ENCODE measurements at places on chromosomes 2 and 18.

- no peaks in the 10 kb centered on the region for H3K27me3 ChIP-seq
- no peak overlapping the region for H3K4me3 ChIP-seq
- no peak for DNase-seq
- H3K27ac ChIP-seq = peak overlapping the region; percentile 58
- H3K4me1 ChIP-seq = no peaks in the 10 kb centered on the region
Observed at GRCh38 chr18:5518899-5519371, 24.9 kb downstream of the EPB41L3 start.

DNA sequence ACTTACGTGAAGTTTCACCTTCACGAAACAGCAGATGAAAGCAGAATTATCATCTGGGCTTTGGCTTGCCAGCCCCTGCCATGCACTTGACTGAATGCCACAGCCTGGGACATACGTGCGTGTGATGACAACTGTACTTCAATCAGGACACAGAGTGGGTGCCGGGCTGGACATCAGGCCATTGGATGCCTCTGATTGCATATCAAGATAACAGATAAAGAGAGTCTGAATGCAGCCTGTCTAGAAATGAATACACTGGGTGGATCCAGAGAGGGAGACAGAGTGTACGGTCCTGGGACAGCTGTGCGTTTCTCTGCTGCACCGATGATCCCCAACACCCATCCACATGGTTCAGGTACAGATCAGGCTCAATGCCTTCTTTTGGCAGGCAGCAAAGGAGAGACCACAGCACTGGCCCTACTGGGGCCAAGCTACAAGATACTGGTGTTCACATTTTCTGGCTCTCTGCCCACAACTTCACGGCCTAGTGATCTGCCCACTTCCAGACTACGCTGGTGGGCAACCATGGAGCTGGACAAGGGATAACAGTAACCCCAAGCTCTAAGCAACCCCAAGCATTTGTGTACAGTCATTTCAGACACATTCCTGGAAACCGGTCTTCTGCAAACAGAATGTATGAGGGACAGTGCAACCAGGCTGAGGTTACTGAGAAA, 35.6 kb downstream of the FBLN7 start:
- DNase-seq = no peak
- H3K4me3 ChIP-seq = no peak overlapping the region
- no peaks in the 10 kb centered on the region for H3K4me1 ChIP-seq

GRCh38 chr2:188645986-188646385, 328.2 kb upstream of the COL3A1 start:
- DNase-seq = no peak
- no peaks in the 10 kb centered on the region for H3K36me3 ChIP-seq
- H3K27me3 ChIP-seq = no peaks in the 10 kb centered on the region
- H3K27ac ChIP-seq = no peak overlapping the region
- no peak overlapping the region for H3K4me3 ChIP-seq

GRCh38 chr18:37662099-37662498, 96.5 kb upstream of the CELF4 start:
- no peaks in the 10 kb centered on the region for H3K27me3 ChIP-seq
- H3K36me3 ChIP-seq = no peaks in the 10 kb centered on the region
- H3K4me3 ChIP-seq = no peak overlapping the region
- DNase-seq = no peak
- H3K27ac ChIP-seq = no peak overlapping the region

GRCh38 chr2:234772733-234773060, 179.1 kb upstream of the SH3BP4 start:
- no peaks in the 10 kb centered on the region for H3K4me1 ChIP-seq
- no peaks in the 10 kb centered on the region for H3K36me3 ChIP-seq
- H3K4me3 ChIP-seq = no peak overlapping the region
- no peak overlapping the region for H3K27ac ChIP-seq
- peak; percentile 31 for DNase-seq

DNA sequence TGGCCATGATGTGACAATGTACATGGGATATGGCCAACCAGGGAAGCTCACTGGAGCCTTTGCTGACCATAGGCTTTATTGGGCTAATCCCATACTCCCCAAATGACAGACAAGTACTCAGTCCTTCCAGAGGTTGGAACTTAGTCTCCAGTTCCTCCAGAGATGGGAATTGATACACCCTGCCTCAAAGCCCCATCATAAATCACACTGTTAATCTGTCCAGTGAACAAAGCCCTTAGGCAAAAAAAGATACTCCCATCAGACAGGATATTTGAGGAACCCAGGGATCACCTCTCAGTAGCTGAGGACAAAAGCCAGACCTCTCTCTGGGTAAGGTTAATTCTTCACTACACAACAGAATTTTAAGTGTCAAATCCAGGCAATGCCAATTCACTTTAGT, 247.5 kb upstream of the CDH20 start:
- no peaks in the 10 kb centered on the region for H3K27me3 ChIP-seq
- no peaks in the 10 kb centered on the region for H3K36me3 ChIP-seq
- no peaks in the 10 kb centered on the region for H3K4me1 ChIP-seq
- H3K27ac ChIP-seq = no peak overlapping the region
- no peak for DNase-seq

DNA sequence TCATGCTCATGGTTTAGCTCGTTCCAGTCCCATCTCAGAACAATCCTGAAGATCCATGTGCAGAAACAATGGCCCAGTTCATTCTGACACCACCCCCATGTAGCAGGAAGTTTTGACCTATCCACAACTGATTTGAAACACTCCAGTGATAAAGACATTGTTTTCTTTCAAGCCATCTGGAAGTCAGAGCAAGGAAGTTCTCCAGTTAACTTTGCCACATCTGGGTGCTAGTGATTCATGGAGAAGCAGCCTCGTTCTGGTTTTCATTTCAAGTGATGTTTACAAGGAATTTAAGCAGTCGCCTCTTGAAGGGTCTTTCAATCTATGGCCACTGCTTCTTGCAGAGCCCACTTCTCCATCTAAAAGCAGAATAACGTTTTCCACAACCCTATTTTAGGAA, 36.6 kb upstream of the TWIST2 start:
- no peaks in the 10 kb centered on the region for H3K27me3 ChIP-seq
- H3K27ac ChIP-seq = peak overlapping the region; percentile 8
- H3K4me3 ChIP-seq = no peak overlapping the region
- no peaks in the 10 kb centered on the region for H3K4me1 ChIP-seq
- no peaks in the 10 kb centered on the region for H3K36me3 ChIP-seq

- no peaks in the 10 kb centered on the region for H3K4me1 ChIP-seq
- DNase-seq = no peak
- no peaks in the 10 kb centered on the region for H3K27me3 ChIP-seq
- no peak overlapping the region for H3K27ac ChIP-seq
Observed at GRCh38 chr2:225052703-225053102, 10.4 kb upstream of the DOCK10 start.

GRCh38 chr2:74092275-74092674, 55.4 kb downstream of the BOLA3 start:
- no peak overlapping the region for H3K4me3 ChIP-seq
- H3K4me1 ChIP-seq = no peaks in the 10 kb centered on the region
- DNase-seq = no peak

- H3K27ac ChIP-seq = no peak overlapping the region
- H3K4me3 ChIP-seq = no peak overlapping the region
- H3K4me1 ChIP-seq = no peaks in the 10 kb centered on the region
- H3K27me3 ChIP-seq = no peaks in the 10 kb centered on the region
Observed at GRCh38 chr2:196711625-196712024, 72.1 kb downstream of the CCDC150 start.

- no peaks in the 10 kb centered on the region for H3K36me3 ChIP-seq
- H3K4me1 ChIP-seq = no peaks in the 10 kb centered on the region
- H3K27ac ChIP-seq = no peak overlapping the region
- no peak overlapping the region for H3K4me3 ChIP-seq
- no peak for DNase-seq
Observed at GRCh38 chr2:151959238-151959637, 131.0 kb upstream of the ARL5A start.

GRCh38 chr2:173124441-173124840, 48.8 kb downstream of the MAP3K20 start:
- no peaks in the 10 kb centered on the region for H3K27me3 ChIP-seq
- H3K27ac ChIP-seq = no peak overlapping the region
- no peak overlapping the region for H3K4me3 ChIP-seq
- peaks cover 5% of the 10 kb centered on the region for H3K4me1 ChIP-seq

DNA sequence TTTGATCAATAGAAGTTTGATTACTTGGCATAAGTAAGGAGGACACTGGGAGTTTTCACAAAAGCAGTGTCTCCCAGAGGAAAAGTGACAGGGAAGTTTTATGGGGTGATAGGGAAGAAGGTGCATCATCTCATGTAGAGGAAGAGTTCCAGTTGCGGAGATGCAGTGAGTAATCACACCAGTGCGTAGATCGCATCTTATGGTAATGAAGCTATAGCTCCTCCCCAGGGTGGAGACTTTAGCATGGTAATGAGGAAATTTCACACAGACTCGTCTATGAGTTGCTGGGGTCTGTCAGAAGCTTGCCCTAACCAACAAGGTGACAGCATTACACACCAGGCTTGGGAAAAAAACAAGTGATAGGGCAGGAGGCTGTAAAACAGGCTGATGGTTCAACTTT, 49.0 kb downstream of the KYNU start:
- no peak for DNase-seq
- H3K36me3 ChIP-seq = no peaks in the 10 kb centered on the region
- no peak overlapping the region for H3K4me3 ChIP-seq
- H3K27me3 ChIP-seq = no peaks in the 10 kb centered on the region
- no peaks in the 10 kb centered on the region for H3K4me1 ChIP-seq

DNA sequence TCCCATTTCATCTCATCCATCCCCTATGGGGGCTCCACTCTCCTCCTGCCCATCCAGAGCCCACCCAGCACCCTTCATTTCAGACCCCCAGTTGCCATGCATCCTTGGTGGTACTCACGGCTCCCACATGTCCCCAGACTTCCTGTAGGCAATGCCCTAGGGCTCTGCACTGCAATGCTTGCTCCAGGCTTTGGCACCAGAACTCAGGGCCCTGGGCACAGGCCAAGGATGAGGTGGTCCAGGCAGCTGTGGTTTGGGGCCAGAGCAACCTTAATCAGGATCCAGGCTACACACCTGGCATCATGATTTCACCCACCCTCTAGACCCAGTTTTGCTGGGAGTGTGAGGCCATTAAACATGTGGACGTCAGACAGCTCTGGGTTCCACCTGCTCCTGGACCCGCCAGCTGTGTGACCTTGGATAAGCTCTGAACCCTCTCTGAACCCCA, 414 bp downstream of the SFTPB start:
- no peak overlapping the region for H3K27ac ChIP-seq
- H3K36me3 ChIP-seq = no peaks in the 10 kb centered on the region
- no peak overlapping the region for H3K4me3 ChIP-seq
- no peaks in the 10 kb centered on the region for H3K27me3 ChIP-seq

GRCh38 chr2:71275939-71276310, 49.0 kb upstream of the PAIP2B start:
- no peaks in the 10 kb centered on the region for H3K36me3 ChIP-seq
- H3K4me1 ChIP-seq = no peaks in the 10 kb centered on the region
- H3K4me3 ChIP-seq = no peak overlapping the region
- H3K27ac ChIP-seq = no peak overlapping the region
- H3K27me3 ChIP-seq = peaks cover 37% of the 10 kb centered on the region

- no peaks in the 10 kb centered on the region for H3K27me3 ChIP-seq
- H3K4me1 ChIP-seq = peaks cover 20% of the 10 kb centered on the region
- H3K27ac ChIP-seq = peak overlapping the region; percentile 76
Observed at GRCh38 chr2:54572262-54572635, 116.1 kb downstream of the SPTBN1 start.

DNA sequence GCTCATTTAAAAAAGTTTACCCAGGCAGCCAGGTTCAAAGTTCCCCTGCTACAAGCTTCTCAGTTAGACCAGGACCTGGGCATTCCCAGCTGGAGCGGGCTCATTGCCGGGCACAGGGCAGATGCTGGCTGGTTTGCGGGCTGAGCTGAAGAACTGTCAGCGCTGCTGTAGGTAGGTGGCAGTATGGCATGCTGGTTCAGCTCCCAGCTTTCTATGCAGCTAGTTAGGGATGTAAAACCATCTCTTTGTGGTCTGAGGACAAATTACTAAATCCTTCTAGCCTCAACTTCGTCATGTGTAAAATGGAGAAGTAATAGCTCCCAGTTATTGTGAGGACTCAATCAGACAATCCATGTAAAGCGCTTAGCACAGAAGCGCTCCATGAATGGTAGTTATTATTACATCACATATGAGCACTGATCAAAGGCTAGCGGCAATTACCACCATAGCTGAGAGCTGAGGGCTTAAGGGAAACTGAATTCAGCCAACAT, 2.4 kb upstream of the LDLRAD4 start:
- peaks cover 6% of the 10 kb centered on the region for H3K4me1 ChIP-seq
- H3K27me3 ChIP-seq = no peaks in the 10 kb centered on the region
- H3K27ac ChIP-seq = no peak overlapping the region
- H3K36me3 ChIP-seq = no peaks in the 10 kb centered on the region

- no peaks in the 10 kb centered on the region for H3K27me3 ChIP-seq
- H3K4me1 ChIP-seq = no peaks in the 10 kb centered on the region
- no peak overlapping the region for H3K4me3 ChIP-seq
- DNase-seq = no peak
- H3K27ac ChIP-seq = no peak overlapping the region
- H3K36me3 ChIP-seq = no peaks in the 10 kb centered on the region
Observed at GRCh38 chr2:26639685-26640243, 1.4 kb downstream of the CIB4 start.

- H3K4me1 ChIP-seq = no peaks in the 10 kb centered on the region
- peak overlapping the region; percentile 11 for H3K4me3 ChIP-seq
- no peaks in the 10 kb centered on the region for H3K27me3 ChIP-seq
Observed at GRCh38 chr2:105644174-105644980, 100.3 kb upstream of the NCK2 start.

- no peaks in the 10 kb centered on the region for H3K27me3 ChIP-seq
- no peak overlapping the region for H3K4me3 ChIP-seq
- H3K27ac ChIP-seq = no peak overlapping the region
- no peaks in the 10 kb centered on the region for H3K36me3 ChIP-seq
- DNase-seq = no peak
Observed at GRCh38 chr2:101188683-101189405, 37.7 kb upstream of the TBC1D8 start.

GRCh38 chr2:36618381-36618780, 20.4 kb upstream of the FEZ2 start:
- no peaks in the 10 kb centered on the region for H3K4me1 ChIP-seq
- DNase-seq = no peak
- H3K27ac ChIP-seq = no peak overlapping the region
- no peak overlapping the region for H3K4me3 ChIP-seq
- H3K27me3 ChIP-seq = no peaks in the 10 kb centered on the region

DNA sequence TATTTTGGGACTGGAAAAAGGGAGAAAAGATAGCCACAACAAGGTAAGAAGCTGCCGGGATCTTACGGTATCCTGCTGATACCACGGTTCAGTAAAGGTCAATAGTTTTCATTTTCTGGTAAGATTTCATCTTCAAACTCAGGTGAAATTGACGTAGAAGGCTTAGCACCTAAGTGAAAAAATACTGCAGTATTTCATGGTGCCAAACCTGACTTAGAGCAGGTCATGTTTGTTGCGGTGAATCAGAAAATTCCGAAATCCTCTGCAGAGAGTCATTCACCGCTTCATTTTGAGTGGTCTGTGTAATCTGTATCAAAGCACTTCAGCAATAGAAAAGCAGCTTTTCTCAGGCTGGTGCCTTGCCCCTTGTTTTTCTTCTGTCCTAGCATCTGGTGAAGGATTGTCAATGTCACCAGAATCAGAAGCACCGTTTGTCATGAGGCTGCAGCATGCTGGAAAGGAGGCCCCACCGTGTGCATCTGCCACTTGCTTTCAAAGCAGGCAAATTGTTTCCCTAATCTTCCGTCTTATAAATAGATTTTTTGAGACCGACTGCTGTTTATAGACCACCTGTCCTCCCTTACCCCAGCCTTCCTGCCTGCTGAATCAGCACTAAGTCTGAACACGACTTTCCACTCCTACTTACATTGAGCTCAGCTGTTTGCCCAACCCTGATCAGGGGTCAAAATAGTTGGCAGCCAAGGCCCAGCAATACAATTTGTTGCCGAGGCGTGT, 156.3 kb downstream of the EML6 start:
- H3K27ac ChIP-seq = no peak overlapping the region
- no peaks in the 10 kb centered on the region for H3K27me3 ChIP-seq
- no peaks in the 10 kb centered on the region for H3K4me1 ChIP-seq

GRCh38 chr2:38093527-38094165, 17.7 kb upstream of the CYP1B1 start:
- peak overlapping the region; percentile 52 for H3K27ac ChIP-seq
- no peaks in the 10 kb centered on the region for H3K27me3 ChIP-seq
- H3K4me1 ChIP-seq = peaks cover 8% of the 10 kb centered on the region
- H3K4me3 ChIP-seq = no peak overlapping the region
